ENCODE measurements at places on chromosomes 5 and 9.

- DNase-seq: no peak
These were observed 29.0 kb downstream of the TNFSF15 start for GRCh38 chr9:114776683-114777399.

- DNase-seq: no peak
These were observed 27.6 kb downstream of the FAM174A start for GRCh38 chr5:100562821-100563220.

- DNase-seq: no peak
These were observed 169.4 kb upstream of the GLRA1 start for GRCh38 chr5:152094060-152094459.

- DNase-seq: peak; percentile 11
These were observed 419.7 kb downstream of the CHSY3 start for GRCh38 chr5:130323804-130324454.

GRCh38 chr9:71669284-71669995, 98.9 kb downstream of the CEMIP2 start:
- DNase-seq: no peak

DNA sequence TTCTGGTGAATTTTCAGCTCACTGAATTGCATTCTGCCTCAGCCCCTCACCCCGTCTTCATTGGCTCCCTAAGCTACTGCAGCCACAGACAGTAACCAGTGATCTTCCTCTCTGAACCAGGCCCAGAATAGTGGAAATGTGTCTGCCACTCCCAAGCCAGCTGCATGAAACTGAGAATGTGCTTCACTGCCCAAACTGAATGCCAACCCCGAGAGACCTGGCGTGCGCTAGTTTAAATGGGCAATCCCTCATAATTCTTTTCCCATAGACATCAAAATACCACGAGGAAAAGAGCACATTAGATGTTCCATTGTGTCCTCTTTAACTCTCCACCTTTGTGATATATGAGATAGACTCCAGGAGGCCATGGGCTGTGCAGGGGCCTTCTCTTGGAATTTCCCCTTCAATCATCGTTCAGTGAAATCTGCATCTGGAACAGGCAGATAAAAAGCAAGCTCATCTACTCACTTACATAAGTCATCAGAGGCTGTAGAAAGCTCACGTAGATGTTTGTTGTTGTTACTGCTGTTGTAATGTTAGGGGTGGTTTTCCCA, 320.2 kb downstream of the NFIB start:
- DNase-seq: no peak

GRCh38 chr5:57082441-57083067, 91.3 kb upstream of the GPBP1 start:
- DNase-seq: no peak

GRCh38 chr9:93096811-93097382, 880 bp downstream of the CARD19 start:
- no peak for DNase-seq

DNA sequence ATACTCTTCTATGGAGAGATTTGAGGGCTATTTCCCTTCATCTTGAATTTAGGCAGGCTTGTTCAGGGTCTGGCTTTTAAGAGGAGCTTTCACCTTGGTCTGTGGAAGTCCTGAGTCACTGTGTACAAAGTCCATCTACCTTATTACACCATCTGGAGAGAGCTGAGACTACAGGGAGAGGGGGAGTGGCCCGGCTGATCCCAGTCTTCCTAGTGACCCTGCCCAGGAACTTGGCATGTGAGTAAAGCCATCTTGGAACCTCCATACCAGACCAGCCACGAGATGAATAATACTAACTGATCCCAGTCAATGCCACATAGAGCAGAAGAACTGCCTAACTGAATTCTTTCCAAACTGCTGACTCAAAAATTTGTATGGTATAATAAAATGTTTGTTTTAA, 8.4 kb upstream of the IL6ST start:
- DNase-seq: peak; percentile 60

DNA sequence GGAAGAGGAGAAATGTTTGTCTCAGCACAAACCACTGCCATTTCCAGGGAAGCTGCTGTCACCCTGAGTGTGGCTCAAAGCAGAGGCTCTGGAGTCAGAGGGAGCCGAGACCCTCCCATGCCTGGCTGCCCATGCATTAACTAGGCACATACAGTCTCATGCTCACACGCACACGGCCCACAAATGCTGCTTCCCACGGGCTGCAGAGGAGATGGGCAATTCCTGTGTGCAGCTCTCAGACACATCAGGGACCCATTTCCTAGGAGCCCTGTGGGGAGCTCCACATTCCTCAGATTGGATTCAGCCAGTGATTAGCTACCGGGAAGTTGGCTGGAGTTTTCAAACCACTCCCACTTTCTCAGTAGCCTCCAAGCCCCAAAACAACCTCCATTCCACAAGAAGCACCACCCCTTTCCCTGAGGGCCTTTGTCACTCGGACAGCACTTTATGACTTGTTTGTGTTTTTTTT, 9.1 kb upstream of the PTGES start:
- peak; percentile 87 for DNase-seq

DNA sequence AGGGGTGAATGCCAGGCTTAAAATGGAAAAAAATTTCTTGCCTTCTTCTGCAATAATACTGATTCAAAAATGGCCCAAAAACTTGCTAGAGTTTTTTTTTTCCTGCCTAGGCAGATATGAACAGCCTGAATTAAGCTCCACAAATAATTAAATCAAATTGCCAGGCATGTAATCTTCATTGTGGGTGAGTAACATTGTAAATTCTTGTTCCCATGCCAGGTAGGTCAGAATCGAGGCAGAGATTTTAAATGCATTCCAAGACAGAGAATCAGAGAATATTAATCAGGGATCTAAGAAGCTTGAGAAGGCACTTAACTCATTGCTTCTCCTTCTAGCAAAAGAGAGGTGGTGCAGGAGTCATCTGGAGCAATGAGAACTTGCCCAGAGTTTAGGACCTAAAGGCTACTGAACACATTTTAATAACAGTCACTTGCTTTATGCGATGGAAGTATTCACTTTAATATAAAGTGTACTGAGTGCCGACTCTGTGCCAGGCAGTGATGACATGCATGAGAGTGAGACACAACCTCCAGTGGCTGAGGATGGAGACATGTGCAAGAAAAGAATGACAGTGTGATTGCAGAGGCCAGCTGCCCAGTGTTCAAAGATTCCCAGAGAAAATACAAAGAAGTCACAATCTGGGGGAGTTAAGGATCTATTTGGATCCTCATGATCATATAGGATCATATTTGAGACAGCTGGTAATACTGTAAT, 102.3 kb downstream of the APBA1 start:
- DNase-seq: peak; percentile 91

DNA sequence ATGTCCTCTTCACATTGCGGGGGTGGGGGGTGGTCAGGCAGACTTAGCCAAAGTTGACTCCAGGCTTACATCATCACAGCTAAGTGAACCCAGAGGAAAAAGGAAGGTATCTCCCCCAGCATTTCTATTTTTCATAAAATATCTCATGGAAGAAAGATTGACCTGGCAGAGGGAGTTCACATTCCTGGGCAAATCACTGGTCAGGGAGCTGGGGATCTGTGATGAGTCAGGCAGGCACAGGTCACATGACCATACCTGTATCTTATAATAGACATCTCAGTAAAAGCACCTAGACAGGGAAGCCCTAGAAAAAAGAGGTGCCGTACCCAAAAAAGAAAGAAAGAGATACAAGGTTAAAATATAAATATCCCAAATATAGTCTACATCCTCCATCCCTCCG, 57.3 kb upstream of the WWC1 start:
- no peak for DNase-seq

DNA sequence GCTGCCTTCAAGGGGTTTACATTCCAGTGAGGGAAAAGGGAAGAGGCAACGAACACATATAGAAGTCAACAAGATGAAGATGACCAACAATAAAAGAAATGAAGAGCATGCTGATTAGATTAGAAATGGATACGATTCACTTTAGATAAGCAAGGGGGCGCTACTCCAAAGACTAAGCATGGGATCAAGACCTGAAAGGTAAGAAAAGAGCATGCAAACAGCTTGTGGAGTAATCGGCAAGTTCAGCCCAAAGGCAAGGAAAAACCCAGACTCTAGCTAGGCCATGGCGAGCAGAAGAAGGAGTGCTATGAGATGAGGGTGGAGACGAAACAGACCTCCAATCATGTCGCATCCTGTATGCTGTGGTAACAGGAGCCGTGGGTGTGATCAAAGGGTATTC, 124.4 kb downstream of the FANCC start:
- no peak for DNase-seq

- DNase-seq: no peak
These were observed 35.8 kb downstream of the GSN start for GRCh38 chr9:121303456-121304451.

- peak; percentile 86 for DNase-seq
These were observed 139.8 kb downstream of the SLIT3 start for GRCh38 chr5:169161022-169161680.

DNA sequence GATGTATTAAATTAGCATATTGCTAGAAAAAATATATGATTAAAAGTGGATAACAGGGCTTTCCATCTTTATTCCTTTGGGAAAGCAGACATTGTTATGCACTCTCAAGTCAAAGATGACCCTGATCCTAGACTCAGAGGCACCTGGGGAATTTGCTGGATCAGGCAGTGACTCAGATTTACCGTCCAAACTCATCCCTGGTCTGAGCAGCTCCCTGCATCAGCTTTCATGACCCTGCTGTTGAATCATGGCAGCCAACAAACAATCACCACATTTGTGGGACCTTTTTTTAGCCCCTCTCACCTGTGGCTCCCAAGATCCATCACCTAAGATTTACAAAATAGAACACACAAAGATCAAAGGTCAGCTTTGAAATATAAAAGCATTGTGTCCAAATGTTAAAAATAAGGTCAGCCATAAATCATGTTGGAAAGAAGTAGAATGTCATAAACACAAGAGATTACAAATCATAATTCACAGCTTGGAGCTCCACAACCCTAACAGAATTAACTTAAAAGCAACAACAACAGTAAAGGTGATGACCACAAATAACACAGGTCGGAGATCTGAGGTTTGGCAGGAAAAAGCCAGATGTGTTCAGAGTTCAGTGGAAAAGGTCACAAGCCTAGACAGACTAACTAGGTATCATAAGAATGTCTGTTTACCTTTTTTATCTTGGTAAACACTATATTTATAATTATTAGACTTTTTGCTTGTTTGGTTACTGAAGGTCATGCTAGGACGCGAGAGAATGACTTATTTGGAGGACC, 55.5 kb downstream of the ZFAND5 start:
- DNase-seq: no peak

DNA sequence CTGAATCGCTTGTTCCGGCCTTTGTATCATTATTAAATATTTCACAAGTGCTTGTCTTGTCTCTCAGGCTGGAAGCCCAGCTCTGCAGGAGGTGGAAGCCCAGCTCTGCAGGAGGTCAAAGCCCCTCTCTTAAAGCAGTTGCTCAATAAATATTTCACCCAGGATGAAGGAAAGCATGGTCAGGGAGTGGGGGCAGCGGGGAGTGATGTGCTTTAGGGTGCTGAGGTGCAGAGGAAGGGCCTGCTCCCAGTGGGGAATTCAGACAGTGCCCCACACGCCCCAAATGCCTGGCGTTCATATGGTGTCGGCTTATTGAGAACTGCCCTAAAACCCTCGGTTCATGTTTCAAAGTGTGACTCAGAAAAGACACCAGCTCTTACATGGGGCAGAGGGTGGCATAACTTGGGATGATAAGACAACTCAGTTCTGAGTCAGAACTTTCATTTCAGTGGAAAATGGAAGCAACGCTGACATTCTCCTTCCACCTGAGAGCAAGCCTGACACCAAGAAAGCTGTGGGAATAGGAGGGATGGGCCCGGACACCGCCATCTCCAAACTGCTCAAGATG, 114.3 kb upstream of the DAP start:
- no peak for DNase-seq

GRCh38 chr5:57653636-57654290, 171.2 kb upstream of the ACTBL2 start:
- no peak for DNase-seq

- no peak for DNase-seq
These were observed 129.6 kb downstream of the EPB41L4A start for GRCh38 chr5:112289465-112289864.

DNA sequence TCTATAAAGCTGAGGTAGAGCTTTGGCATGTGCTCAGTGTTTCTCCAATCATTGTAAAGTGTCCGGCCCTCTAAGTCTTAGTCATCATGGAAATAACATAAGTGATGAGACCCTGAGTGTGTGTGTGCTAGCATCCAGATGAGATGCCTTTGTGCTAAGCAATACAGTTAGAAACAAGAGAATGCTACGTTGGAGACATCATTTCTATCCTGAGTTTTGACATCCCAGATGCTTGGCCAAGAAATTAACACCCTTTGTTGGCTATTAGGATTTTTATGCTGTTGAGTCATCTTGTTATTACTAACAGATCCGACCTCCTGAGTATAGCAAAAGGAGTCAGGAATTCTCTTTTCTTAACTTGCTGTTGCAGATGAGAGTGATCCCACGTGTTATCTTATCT, 508.0 kb downstream of the GADD45G start:
- peak; percentile 97 for DNase-seq

DNA sequence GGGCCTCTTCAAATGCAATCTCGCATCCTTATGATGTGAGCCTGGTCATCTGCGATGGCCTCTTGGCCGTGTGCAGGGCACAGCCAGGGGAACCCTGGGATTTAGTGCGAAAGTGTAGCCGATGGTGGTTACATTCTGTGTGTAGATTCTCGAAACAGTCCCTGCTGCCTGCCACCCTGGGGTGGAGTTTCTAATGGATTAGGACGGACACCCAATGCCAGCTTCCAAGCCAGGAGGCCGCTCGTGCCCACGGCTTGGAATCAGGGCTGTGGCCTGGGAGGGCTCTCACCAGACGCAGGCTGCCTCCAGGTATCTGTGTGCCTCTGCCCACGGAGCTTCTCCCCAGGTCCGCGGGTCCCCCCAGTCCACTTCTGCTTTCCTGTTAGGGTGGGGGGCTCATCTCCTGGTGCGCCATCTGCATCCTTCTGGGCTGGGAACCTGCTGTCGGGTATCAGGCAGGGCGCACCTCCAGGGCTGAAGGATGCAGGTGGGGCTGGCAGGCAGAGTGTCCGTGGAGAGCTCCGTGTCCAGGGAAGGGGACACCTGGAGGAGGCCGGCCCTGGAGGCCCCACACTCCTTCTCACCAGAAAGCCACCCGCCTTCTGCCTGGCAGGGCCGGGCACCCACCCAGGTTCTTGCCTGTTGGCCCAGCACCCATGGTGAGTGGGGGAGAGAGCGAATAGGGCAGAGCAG, 3.4 kb upstream of the SLC12A7 start:
- no peak for DNase-seq

DNA sequence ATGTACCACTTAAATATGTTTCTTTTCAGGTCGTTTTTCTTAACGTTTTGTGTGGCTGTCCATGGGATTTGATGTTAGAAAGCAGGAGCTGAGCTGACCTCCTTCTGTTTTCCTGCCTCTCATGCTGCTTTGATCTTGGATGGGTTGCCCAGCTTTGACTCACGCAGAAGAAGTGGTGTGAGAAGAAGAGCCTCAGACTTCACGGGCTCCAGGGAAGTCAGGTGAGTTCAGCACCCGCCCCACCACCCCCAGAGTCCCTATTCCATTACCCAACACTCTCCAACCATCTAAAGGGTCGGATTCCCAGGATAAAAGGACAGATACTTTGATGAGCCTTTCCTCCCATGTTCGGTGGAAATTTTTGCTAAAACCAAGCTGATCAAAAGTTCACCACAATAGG, 373.4 kb downstream of the IRX2 start:
- no peak for DNase-seq

Measured in fibroblast of skin of right quadriceps (primary cell).